ENCODE measurements at places on chromosomes 12 and 14.

DNA sequence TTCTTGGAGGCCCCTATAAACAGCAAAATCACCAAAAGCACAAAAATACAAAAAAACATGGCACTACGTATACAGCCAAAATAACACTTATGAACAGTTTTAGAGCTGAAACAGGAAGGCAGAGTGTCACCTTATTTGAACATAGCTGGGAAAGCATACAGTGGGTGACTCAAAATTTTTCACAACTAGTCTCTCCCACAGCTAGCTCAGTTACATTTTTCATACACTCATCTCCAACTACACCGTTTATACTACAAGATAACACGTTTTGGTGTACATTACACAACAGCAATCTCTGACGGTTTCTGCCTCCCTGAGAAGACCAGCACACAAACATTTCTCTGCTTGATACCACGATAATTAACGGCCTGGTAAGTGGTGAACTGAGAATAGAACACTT lies 2.9 kb downstream of the RAD52 start:
- no peak for DNase-seq

- no peak for DNase-seq
Measured at GRCh38 chr14:78222746-78223145, 52.6 kb downstream of the NRXN3 start.

DNA sequence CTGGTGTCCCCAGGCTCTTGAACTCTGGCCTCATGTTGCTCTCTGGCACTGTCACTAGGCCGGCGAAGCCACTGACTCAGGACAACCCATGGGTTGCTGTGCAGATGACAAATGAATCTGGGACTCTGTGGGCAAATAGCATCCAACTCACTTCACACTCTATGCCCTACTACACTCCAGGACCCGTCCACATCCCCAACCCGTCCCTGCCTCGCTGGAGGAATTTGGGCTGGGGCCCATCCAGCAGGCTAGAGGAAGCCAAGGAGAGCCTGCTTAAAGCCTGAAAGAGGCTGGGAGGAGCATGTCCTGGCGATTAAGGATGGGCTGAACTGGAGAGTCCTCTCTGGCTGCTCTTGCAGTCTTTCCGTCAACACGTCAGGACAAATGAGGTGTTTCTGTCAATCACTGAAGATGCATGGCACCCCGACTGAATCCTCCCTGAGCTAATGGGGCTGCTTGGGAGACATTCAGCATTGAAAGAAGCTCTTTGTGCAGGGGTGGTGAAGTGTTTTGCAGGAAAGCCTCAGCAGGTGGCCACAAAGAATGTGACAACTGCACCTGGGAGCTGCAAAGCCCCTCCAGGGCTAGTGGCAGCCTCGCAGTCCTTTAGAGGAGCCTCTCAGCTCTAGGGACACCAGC lies 71.7 kb downstream of the ANO2 start:
- DNase-seq = no peak

GRCh38 chr12:11672256-11673191 lies 23.1 kb downstream of the ETV6 start:
- no peak for DNase-seq

DNA sequence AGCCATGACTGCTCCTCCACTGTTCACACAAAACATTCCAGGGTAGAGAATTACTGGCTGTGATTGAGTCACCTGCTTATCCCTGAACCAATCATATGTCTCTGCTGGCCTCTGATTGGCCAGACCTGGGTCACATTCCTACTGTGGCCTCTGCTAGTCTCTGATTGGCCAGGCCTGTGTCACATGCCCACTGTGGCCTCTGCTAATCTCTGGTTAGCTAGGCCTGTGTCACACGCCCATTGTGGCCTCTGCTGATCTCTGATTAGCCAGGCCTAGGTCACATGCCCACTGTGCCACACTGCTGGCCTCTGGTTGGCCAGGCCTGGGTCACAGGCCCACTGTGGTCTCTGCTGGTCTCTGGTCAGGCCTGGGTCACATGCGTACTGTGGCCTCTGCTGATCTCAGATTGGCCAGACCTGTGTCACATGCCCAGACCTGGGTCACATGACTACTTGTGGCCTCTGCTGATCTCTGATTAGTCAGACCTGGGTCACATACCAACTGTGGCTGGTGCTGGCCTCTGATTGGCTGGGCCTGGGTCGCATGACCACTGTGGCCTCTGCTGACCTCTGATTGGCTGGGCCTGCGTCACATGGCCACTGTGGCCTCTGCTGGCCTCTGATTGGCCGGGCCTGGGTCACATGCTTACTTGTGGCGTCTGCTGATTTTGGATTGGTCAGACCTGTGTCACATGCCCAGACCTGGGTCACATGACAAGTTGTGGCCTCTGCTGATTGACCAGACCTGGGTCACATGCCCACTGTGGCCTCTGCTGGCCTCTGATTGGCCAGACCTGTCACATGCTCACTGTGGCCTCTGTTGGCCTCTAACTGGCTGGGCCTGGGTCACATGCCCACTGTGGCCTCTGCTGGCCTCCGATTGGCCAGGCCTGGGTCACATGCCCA lies 251.6 kb downstream of the SLC15A4 start:
- DNase-seq = no peak

GRCh38 chr12:99752740-99753139 lies 105.2 kb downstream of the GARIN6 start:
- DNase-seq = no peak

DNA sequence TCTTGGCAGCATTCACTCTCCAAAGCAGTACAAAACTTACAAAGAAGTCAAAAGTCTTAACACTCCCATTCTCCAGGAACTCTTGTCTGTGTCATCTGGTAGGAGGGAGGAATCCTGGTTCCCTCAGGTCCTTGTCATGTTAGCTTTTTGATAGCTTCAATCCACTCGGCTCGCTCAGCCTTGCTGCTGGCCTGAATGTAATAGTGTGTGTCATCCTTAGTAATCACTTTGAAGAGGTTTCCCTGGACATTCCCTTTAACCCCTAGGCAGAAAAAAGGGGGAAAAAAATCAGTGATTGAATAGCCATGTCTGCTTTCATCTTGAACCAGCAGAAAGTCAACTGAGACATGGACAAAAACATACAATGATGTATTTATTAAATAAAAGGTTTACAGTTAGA lies 24.8 kb downstream of the PLEK2 start:
- no peak for DNase-seq

DNA sequence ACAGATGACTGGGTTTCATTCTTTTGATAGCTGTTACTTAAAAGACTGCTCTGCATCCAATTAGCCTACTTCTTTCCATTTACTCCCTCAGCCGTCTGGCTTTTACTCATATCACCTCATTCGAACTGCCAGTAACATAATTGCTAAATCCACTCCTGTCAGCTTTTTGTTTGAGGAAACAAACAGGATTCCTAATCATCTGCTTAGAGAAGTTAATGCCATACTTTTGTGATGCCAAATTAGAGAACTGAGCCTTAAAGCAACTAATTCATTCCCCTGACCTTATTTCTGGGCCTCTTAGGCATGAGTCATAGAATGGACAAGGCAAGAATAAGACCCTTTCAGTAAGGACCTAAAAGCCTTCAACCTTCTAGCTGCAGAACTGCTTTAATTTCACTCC lies 2.9 kb downstream of the OXA1L start:
- no peak for DNase-seq

GRCh38 chr12:22539055-22539454 lies 5.3 kb downstream of the C2CD5 start:
- DNase-seq = no peak

DNA sequence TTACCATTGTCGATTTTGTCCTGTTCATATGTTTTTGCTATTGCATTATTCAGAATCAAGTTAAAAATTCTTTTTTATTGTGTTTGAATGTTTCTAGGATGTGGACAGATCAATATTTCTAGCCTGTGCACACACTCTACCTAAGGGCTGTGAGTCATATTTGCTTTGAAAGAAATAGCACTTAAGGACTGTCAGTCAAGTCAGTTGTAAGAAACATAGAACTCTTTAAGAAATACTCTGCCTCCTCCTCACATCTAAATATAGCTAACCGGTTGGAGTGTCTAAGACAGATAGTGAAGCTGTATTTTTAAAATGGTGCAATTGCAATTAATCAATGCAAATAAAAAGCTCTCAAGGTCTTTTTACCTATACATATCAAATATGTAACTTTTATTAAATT lies 17.9 kb upstream of the MGST1 start:
- no peak for DNase-seq

DNA sequence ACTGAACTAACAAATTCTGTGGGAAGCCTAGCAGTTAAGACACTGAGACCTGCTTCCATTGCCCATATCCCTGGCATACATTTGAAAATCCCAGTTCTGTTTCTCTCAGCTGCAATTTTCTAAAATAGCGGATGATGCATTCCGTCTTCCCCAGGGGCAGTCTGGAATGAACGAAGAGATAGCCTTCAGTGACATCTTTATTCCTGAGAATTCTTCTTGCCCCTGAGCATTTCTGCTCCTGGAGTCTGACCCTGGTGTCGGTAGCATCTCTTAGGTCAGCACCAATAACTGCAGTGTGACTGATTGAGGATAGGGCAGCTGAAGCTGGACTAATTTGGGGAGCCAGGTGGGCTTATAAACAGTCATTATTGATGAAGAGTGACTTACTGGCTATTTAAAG lies 552.5 kb downstream of the DIO2 start:
- DNase-seq = no peak

DNA sequence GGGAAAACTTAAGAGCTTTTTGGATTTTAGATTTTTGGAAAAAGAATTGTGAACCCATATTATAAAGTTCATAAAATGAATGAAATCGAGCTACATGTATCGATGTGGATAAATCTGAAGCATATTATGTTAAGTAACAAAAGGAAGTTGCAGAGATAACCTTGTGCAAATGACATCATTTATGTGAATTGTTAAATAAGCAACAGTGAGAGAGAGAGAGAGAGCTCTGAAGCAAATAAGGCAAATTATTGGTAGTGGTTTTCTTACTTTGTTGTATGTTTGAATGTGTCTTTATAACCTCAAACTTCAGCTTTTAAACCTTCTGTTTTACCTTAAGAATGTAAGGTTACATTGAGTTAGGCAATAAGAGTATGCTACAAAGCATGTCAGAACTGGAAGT lies 78.8 kb downstream of the ERC1 start:
- no peak for DNase-seq

DNA sequence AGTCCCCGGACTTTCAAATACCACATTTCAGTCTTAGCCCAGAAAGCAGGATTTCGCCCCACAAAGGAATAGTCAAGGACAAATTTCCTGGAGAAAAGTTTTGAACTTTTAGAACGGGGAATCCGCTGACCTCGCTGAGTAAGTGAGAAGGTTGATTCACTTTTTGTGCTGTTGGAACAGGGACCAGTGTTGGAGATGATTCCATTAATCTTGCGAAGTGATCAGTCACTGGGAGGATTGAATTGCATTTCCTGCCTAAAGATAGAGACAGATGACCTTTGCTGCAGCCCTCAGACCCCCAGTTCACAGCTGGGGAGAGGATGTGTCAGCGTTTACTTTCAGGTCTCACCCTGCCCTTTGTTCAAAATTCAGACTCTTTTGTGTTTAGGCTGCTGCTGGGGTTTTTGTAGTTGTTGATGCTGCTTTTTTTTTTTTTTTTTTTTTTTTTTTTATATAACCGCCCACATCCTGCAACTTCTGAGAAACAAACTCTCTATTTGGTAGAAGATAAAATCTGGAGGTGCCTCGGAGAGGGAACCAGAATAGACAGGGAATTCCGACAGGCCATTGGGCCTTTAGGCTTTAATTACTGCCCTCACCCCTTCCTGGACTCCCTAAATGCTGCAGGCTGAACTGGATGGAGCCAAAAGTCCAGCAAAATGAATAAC lies 9.8 kb upstream of the KDM2B start:
- DNase-seq = peak; percentile 43
